ENCODE measurements at places on chromosomes 5 and 9. TPM values are rescaled to one million over a fixed set of nuclear protein-coding genes. Genes with fewer than 3 reads are reported as not detected.

Gene SLC27A6
- total RNA-seq: 2.1 TPM

DNA sequence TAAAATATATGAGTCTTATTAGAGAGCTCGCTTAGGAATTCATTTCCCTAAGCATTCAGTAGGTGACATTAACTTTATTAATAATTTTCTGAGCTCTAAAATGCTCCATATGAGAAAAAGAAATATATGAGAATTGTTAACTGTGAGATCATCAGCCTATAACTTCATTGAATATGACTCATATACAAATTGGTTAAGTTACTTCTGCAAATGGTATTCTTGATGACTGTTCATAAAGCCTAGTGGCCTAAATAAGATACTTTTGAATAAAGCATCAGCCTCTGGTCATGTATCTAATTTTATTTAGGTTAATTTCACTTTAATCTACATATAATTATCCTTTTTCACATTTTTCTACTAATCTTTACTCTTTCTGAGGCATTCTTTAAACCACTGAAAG is 710.2 kb upstream of the ACO1 start:
- DNase-seq: no peak

DNA sequence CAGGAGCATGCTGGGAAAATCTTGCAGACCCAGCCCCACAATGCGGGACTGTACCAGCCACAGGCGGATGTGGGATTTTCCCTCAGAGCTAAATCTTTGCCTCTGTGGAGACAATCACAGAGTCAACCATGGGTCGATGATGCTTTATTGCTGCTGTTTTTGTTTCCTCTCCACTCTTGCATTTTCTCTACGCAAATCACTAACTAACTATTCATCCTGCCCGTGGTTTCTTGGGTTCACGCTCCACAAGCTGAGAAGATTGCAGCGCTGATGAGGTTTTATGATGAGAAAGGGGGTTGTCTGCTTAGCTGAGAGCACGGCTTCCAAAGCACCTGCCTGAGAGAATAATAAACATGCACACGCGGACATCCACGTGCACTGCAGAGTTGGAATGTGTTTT is 500.2 kb upstream of the ADAMTS16 start:
- no peak for DNase-seq

GRCh38 chr9:125433461-125434011 is 171.9 kb downstream of the GAPVD1 start:
- no peak for DNase-seq

- DNase-seq: no peak
Observed at GRCh38 chr5:138849439-138849838, 25.7 kb downstream of the LRRTM2 start.

DNA sequence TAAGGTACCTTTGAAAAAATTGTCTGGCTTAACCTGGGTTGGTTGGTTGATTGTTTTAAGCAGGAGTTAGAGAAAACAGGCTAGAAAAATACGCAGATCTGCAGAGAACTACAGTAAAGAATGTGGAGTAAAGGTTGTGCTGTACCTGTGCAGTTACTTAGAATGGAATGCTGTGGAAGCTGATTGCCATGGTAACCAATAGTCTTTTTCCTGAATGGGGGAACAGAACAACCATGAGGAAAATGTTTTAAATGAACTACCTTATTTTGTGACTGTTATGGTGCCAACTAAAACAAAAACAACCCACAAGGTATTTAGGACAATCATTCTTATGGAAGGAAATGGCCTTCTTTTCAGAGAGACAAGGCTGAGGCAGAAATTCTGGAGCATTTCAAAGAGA is 4.8 kb upstream of the HOMER1 start:
- DNase-seq: no peak

DNA sequence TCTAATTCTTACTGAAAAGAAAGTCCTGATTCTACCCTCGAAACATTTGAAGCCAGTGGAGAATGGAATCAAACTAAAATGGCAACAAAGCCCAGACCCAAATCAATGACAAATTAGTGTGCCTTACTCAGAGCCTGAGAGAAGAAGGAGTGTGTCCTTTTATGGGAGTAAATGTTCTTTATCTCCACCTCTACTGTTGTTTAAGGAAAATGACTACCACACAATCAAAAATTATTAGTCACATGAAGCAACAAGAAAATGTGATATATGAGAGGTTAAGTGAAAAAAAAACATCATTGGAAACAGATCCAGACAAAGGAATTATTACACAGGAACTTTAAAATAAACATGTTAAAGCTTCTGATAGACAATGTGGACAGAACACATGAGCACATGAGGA is 49.7 kb upstream of the FOXB2 start:
- no peak for DNase-seq

GRCh38 chr9:123555646-123556045 is 199.6 kb downstream of the CRB2 start:
- DNase-seq: no peak

DNA sequence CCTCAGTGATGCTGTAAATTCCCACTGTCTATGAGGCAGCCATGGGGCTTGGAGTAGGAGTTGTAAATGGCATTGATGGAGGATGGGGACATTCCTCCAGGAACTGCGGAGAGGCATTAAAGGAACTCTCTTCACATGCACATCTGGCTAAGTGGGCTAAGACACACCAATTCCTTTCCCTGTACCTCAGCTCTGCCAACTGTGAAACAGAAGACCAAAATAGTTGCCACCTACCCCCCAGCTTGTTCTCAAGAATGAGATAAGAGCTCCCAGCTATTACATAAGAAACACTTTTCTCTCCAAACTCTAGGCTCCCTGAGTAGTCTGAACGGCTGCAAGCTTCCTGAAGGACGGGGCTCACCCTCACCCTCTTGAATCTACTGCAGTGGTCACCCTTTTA is 144.6 kb upstream of the SLC30A5 start:
- DNase-seq: no peak

DNA sequence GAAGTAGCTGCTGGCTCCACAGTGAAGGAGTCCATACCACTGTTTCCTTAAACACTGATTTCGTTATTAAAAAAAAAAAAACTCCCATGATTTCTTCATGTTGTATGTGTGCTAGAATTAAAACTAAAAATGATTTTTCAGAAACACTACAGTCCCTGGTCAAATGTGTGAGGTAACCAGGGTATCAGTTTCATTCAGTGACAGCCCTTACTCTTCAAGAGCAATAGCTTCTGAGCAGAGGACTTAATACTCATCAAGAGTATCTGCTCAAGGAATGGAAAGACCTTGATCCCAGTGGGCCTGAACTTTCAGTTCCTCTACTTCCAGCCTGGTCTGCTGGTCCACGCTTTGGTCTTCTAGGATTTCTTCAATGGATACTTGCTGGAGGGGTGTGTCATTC is 95.1 kb downstream of the BNC2 start:
- no peak for DNase-seq

GRCh38 chr9:83012168-83012921 is 50.6 kb downstream of the RASEF start:
- DNase-seq: no peak

DNA sequence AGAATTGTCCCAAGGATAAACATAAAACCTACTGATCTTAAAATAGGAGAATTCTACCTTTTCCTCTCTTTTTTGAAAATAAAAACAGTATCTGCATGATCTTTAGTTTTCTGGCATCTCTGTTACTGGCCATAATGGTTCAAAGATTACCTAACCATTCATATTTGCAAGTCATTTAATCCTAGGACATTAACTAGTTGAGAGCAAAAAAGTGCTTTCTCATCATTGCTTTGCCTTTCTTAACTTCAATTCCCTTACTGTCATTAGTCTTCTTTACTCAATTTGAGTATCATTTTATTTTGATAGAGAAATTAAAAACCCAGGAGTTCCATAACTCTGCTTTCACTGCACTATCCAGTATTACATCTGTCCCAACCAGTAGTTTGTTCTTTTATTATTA is 68.6 kb downstream of the RFX3 start:
- DNase-seq: no peak

- no peak for DNase-seq
Observed at GRCh38 chr5:94782383-94782782, 163.9 kb downstream of the SLF1 start.

GRCh38 chr9:120856700-120857099 is 14.0 kb upstream of the PSMD5 start:
- no peak for DNase-seq

- no peak for DNase-seq
Observed at GRCh38 chr5:2103940-2104339, 221.2 kb upstream of the IRX4 start.

- no peak for DNase-seq
Observed at GRCh38 chr5:79640571-79641055, 28.4 kb downstream of the TENT2 start.

Gene UNC13B
- 34.4 TPM for total RNA-seq

DNA sequence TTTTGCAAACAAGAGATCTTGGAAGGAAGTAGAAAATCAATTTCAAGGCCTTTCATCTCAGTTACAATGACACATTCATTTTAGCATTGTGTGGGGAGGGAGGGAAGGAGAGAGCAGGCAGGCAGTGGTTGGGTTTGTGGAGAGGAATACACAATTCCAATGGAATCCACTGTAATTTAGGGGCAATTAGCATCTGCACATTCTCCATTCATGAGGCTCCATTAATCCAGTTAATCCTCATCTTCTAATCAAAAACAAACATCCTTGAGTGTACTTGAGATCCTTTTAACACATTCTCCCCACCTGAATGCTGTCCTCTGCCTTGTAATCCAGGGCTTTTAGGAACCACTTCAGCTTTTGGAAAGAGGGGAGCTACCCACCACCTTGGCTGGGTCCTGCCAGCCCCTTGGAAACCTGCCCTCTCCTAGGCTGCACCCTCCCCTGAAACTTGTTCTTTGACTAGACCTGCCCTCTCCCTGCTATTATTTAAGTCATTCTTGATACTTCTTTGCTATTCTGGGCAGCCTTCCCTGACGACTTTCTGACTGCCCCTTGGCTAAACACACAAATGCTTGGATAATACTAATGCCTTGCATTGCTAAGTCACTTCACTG is 271.2 kb downstream of the SLIT3 start:
- DNase-seq: no peak

DNA sequence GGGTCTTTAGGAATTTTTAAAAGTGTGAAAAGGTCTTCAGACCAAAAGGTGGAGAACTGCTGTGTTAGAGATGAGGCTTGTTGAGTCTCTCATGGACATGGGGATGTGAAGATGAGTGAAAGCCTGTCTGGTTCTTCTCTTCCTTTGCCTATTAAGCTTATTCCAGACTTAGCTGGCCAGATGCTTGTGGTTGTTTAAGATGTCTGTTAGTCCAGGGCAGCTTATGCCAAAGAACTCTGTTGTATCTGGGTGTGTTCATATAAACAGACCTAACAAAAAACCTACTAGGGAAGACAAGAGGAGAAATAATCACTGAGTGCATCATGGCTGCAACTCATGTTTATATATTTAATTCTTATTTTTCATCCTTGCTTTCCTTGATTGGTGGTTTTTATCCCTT is 57.5 kb upstream of the NCS1 start:
- DNase-seq: no peak

GRCh38 chr9:136225366-136225747 is 20.3 kb downstream of the QSOX2 start:
- DNase-seq: no peak

DNA sequence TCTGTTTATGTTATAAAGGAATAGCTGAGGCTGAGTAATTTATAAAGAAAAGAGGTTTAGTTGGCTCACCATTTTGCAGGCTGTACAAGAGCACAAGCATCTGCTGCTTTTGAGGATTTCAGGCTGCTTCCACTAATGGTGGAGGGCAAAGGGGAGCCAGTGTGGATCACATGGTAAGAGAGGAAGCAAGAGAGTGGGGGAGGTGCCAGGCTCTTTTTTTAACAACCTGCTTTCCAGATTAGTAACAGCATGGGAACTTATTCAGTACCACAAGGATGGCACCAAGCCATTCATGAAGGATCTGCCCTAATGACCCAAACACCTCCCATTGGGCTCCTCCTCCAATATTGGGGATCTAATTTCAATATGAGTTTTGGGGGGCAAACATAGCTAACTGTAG is 40.4 kb downstream of the CCL28 start:
- DNase-seq: no peak

DNA sequence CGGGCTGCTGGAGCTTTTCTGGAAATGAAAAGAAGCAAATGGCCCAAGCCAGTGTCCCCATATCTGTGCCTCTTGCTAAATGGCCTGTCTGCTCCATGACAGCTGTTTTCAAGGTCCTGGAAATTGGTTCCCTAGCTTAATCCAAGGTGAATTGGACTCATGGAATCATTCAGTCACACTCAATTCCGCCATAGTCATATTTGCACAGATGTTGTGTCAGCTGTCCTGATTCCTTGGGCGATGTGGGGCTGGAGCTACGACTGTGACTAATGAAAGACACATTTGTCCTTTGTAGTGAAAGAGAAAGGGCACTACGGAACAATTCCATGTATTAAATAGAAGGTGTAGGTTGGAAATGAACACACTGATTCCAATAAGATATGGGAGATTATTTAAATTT is 102.9 kb upstream of the MEGF10 start:
- no peak for DNase-seq

GRCh38 chr5:35971186-35971877 is 19.9 kb downstream of the UGT3A1 start:
- DNase-seq: no peak

Gene NOXA1
- 13.9 TPM for total RNA-seq

Gene SH2D3C
- total RNA-seq: 16.9 TPM

- no peak for DNase-seq
Observed at GRCh38 chr9:114229295-114229694, 74.0 kb downstream of the COL27A1 start.

Gene ORM2
- not detected for total RNA-seq

Gene C9
- total RNA-seq: not detected

GRCh38 chr9:2722715-2723114 is 5.4 kb downstream of the KCNV2 start:
- DNase-seq: no peak

Gene PCDHGA9
- total RNA-seq: 17.6 TPM

Gene CDH6
- total RNA-seq: 19.1 TPM

GRCh38 chr5:31415009-31415923 is 116.6 kb downstream of the DROSHA start:
- no peak for DNase-seq

Data from dorsolateral prefrontal cortex (tissue), 122 donors.